Epithelial cell of proximal tubule (primary cell): ENCODE measurements at places on chromosomes 2 and 18. TPM values are rescaled to one million over a fixed set of nuclear protein-coding genes. Genes with fewer than 3 reads are reported as not detected.

Gene IAH1
- total RNA-seq = 83.4 and 92.1 TPM in 2 replicates

Gene CTNNA2
- 0.06 and 0.36 TPM in 2 replicates for total RNA-seq

Gene CAPN14
- 0.14 and 0.46 TPM in 2 replicates for total RNA-seq

DNA sequence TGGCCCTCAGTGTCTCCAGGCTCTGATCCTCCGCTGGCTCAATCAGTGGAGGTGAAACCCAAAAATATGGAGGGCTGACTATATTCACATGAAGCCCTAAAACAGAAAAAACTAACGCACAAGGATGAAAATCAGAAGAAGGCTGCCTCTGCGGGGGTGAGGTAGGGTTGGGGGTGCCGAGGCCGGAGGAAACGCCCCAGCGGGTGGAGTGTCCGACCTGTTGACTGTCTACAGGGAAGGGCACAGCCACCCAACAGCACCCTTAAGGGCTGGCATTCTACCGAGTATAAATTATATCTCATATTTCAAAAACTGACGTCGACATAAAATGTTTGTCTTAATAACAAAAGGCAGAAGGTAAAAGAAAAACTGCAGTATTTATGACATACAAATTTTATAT lies 223.5 kb downstream of the HDAC4 start:
- no peak for DNase-seq

DNA sequence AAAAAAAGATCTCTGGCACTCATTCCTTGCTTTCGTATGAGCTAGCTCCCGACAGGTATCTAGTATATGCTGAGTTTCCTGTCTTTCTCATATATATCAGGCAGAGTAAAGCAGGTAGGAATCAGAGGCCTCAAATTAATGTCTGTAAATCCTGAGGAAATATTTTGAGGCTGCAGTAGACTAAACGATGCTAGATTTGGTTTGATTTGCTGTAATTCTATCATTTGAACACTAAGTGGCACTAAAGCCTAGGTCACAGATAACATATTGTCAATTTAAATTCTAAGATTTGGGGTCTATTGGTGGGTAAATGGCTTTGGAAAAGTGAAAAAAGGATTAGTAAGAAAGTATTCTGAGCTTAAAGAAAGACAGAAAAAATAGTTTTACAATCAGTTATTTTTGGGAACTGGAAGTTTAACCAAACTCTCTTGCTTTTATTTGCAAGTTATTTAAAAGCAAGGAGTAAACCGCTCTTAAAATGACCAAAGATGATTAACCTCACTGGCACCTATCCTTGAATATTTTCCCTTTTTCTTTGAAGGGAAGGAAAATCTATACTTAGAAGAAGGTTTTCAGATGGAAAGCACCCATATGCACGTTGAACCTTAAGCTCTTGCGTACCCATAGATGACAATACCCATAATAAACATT lies 37.6 kb upstream of the SLC4A10 start:
- no peak for DNase-seq

DNA sequence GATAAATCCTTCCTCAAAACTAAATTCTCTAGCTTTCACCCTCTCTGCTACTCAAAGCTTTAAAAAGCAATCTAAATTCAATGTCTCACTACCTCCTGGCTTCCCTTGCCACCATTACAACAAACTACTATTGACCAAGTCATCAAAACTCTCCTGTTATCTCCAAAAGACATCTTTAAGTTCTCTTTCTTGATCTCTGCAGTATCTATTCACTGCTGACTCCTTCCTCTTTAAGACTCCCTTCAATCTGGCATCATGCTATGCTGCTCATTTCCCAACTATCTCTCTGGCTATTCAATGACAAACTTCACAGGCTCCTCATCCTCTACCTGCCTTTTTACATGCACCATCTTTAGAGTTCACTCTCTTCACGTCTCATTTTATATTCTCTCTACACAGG lies 5.9 kb downstream of the PPP3R1 start:
- DNase-seq = no peak

- DNase-seq = no peak
Observed at GRCh38 chr2:191059308-191059707, 45.3 kb upstream of the STAT1 start.

DNA sequence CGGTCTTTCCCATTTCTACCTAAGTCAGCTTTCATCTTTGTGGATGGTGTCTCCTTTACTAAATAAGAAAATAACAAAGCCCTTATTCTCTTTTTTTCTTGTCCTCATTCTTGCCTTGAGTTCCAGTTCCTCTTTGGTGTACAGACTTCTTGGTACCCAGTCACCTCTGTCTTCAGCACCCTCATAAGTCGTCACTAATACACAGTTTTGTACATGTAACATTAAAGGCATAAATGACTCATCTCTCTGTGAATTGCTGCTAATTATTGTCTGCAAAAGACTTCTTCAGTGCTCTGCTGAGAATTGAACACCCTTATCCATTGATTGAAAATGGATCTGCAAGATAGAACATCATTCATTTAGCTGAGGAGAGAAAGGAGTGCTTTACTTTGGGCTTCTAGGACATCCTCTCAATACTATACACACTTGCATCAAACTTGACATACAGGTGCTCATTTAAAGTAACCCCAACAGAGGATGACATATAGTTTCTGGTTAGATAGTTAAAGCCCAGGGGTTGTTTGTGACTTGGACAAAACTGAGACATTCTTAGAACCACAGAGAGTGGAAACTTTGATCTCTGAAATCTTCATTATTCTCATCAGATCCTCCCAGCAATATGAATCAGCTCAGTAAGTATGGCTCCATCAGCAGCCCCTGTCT lies 97.0 kb downstream of the XRCC5 start:
- no peak for DNase-seq

- no peak for DNase-seq
Observed at GRCh38 chr18:75829091-75829490, 401.6 kb upstream of the SMIM21 start.

DNA sequence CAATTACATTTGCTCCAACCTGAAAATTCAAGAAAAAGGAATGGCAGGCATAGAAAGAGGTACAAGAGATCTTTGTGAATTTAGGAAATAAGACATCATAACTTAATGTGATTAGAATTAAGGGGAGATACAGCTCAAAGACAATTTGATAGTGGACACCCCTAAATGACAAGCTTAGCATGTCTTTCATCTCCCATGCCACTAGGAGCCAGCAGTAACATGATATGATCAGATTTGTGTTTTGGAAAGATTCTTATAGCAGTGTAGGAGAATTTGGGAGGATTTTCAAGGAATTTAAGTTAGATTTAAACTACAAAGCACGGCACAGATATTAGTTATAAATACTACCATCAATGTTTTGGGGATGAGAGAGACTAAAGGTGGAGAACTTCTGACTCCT lies 340.8 kb downstream of the RDH14 start:
- no peak for DNase-seq
